Cardiac septum (tissue), 1 donor: ENCODE measurements at places on chromosomes 5 and 9.

DNA sequence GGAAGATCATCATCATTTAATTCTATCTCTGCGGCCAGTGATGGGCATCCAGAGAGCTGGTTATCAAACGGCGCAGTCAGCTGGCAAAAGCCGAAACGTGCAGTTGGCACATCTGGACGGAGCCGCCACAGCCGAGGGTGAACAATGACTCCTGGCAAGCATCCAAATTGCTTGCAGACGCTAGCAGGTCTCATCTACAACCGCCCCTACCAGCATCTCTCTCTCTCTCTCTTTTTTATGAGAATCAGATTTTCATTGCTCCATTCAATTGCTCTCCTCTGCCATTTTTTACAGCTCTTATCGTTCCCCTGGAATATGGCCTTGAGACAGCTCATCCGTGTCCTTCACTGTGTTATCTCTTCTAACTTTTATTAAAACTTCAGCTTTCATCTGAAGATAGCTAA lies 165.2 kb downstream of the MAPKAP1 start:
- peak; percentile 78 for DNase-seq

- DNase-seq: no peak
These were observed 97.8 kb upstream of the SPOCK1 start for GRCh38 chr5:137596941-137597340.

GRCh38 chr5:16791904-16792597 lies 144.0 kb downstream of the MYO10 start:
- no peak for DNase-seq

GRCh38 chr5:39058178-39058921 lies 15.8 kb downstream of the RICTOR start:
- DNase-seq: no peak

- no peak for DNase-seq
These were observed 29.8 kb upstream of the MSX2 start for GRCh38 chr5:174694611-174695010.

DNA sequence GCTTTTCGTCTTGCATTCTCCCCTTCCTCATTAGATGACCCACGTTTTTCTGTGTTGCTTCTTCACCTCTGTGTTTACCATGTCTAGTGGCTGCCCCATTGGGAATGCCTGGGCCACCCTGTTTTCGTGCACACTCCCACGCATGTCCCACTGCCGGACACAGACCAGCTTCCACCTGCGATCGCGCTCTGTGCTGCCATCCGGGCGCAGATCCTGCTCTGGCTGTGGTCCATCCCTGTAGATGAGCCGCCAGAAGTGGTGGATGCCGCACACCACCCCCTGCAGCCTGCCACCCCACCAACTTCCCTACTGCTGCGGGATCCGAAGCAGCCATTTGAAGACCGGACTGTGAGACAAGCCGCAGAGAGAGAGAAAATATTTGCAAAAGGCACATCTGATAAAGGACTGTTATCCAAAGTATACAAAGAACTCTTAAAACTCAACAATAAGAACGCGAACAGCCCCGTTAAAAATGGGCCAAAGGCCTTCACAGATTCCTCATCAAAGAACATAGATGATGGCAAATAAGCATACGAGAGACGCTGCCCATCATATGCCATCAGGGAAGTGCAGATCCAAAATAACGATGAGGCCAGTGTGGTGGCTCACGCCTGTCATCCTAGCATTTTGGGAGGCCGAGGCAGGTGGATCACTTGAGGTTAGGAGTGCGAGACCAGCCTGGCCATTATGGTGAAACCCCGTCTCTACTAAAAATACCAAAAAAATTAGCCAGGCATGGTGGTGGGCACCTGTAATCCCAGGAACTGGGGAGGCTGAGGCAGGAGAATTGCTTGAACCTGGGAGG lies 163.7 kb downstream of the COL23A1 start:
- DNase-seq: no peak

GRCh38 chr5:12354686-12355085 lies 450.4 kb upstream of the CTNND2 start:
- DNase-seq: no peak

DNA sequence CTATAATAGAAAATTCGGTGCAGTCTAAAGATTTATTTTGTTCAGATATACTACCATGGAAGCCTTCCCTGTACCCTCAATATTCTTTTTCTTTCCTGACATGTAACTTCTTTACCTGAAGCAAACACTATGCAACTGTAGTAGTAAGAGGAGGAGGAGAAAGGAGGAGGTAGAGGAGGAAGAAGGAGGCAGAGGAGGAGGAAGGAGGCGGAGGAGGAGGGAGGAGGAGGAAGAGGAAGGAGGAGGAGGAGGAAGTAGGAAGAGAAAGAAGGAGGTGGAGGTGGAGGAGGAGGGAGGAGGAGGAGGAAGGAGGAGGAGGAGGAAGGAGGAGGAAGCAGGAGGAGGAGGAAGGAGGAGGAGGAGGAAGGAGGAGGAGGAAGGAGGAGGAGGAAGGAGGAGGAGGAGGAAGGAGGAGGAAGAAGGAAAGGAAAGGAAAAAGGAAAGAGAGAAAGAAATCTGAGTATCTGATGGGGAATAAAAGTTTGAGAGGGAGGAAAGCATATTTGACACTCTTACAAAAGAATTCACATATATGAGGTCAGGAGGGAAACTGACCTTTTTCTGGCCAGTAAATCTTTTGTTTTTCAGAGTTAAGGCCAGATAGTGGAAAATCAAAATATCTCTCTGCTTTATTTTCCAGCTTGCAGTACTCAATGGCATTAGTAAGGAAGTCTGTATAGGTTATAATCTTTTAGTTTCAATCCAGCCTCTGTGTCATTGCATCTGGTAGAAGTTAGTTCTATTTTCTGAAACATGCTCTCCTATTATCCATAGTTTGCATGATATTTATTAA lies 114.5 kb upstream of the LPAR1 start:
- no peak for DNase-seq

DNA sequence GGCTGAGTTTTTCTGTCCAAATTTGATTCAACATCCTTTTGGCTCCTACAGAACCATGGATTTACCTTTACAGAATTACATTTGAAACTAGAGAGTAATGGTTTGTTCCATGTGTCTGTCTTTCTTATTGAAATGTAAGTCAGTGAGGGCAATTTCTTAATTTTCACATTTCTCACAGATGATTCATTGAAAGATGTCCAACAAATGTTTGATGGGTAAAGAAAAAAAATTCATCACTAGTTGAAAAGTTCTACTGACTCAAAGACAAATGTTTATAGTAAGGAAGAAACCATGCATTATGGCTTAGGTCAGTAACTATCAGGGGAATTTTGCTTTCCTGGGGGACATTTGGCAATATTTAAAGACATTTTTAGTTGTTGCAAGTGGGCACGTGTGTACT lies 131.6 kb upstream of the TRPM3 start:
- DNase-seq: no peak

DNA sequence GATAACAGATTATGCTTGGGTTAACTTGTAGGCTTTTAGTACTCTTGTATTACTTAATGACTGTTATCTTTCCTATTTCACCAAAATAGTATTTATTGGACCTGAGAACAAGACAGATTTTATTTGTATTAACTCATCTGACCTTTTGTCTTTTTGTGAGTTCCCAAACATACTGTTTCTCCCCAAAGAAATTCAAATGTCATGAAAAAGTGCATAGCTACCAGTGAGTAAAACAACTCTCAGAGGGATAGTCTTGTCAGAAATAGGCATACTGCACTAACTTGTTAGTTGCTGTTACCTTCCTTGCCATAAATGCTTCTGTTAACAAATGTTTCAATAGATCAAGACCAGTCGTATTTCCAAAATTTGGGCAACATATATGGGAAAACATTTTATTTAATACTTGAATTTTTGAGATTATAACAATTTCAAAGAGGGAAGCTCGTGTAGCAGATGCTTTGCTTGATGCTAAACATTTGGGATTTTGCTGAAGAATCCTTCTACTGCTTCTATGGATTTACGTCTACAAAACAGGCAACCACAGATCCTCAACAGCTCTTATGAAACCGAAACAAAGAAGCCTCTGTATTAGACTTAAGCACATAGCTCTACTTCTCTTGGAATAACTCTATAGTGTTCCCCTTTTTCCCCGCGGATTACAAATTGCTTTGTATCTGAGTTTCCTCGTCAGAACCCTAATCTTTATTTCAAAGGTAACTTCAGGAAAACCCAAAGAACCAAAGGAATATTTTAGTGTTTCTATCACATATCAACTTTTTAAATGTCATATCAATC lies 248.8 kb downstream of the MCTP1 start:
- DNase-seq: no peak

- no peak for DNase-seq
These were observed 428 bp downstream of the EFNA5 start for GRCh38 chr5:107670087-107670931.
